Activated CD8-positive, alpha-beta memory T cell treated with anti-CD3 and anti-CD28 coated beads for 1 hour (primary cell): ENCODE measurements at places on chromosomes 7 and 10.
A peak's percentile ranks its signal among the peaks of the same experiment; 100 is the strongest.

- DNase-seq = peak; percentile 0
Observed at GRCh38 chr7:80918909-80919721, at the start of gene SEMA3C. TSS of gene SEMA3C (minus strand) at chr7:80919051. CDS start at chr7:80916781, 2,270 bp downstream.

GRCh38 chr7:123604739-123605138, 3.1 kb downstream of the ASB15 start:
- DNase-seq = no peak

DNA sequence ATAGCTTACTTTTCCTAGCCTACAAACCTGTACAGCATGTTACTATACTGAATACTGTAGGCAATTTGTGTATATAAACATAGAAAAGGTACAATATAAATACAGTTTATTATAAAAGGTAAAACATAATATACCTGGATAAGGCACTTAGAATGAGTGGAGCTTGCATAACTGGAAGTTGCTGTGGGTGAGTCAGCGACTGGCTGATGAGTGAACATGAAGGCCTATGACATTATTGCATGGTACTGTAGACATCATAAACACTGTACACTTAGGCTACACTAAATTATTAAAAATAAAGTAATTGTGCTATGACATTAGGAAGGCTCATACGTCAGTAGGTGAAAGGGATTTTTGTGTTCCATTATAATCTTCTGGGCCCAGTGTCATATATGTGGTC, 228.8 kb downstream of the HDAC9 start:
- no peak for DNase-seq

- no peak for DNase-seq
Observed at GRCh38 chr10:24681572-24682088, 42.1 kb downstream of the ARHGAP21 start.

DNA sequence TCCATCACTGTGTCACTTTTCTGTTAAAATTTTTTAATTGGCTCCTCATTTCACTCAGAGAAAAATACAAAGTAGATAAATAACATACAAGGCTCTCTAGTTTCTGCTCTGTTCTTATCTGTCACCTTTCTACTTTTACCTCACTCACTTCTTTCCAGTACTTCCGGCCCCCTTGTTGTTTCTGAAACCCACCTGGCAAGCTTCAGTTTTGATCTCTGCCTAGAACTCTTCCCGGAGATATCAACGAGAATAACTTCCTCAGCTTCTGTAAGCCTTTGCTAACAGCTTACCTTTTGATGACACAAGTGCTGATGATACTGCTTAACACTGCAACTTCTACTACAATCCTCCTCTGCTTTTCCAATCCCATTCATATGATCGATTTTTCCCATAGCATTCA, 566.2 kb downstream of the PCDH15 start:
- no peak for DNase-seq

GRCh38 chr7:110973196-110973990, 117.5 kb upstream of the LRRN3 start:
- no peak for DNase-seq

DNA sequence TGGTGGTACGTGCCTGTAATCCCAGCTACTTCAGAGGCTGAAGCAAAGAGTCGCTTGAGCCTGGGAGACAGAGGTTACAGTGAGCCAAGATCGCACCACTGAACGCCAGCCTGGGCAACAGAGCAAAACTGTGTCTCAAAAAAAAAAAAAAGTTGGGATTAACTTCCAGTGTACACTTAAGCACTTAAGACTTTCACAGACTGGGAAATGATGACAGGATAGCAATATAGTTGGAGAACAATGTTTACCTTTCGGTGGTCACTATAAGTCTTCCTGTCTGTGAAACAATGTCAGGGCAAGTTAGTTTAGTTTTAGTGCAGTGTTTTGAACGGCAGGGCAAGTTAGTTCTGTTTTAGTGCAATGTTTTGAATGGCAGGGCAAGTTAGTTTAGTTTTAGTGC, 130.2 kb downstream of the TPST1 start:
- DNase-seq = no peak

GRCh38 chr10:31000071-31000782, 31.4 kb downstream of the ZNF438 start:
- DNase-seq = no peak
